ENCODE measurements at places on chromosomes 3 and 15.

- DNase-seq, result no peak
Measured at GRCh38 chr15:56045068-56045748, 51.8 kb upstream of the NEDD4 start.

DNA sequence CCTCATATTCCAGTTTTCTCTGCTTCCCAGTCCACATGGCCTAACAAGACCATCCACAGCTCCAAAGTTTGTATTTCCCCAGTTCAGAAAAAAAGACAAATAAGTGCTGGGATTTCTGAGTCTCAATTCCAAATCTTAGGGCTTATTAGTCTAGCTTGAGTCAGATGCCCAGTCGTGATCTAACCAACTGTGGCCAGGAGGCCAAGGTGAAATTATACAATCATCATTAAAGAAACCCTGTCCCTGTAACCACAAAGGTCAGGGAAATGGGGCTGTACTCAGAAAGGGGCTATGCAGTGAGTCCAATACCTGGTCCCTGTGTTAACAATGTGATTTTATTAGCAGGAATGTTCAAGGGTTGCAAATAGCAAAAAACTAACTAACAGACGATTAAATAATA, 40.5 kb upstream of the MITF start:
- DNase-seq, result no peak

GRCh38 chr15:24945711-24946110, 9.1 kb upstream of the SNRPN start:
- no peak for DNase-seq

DNA sequence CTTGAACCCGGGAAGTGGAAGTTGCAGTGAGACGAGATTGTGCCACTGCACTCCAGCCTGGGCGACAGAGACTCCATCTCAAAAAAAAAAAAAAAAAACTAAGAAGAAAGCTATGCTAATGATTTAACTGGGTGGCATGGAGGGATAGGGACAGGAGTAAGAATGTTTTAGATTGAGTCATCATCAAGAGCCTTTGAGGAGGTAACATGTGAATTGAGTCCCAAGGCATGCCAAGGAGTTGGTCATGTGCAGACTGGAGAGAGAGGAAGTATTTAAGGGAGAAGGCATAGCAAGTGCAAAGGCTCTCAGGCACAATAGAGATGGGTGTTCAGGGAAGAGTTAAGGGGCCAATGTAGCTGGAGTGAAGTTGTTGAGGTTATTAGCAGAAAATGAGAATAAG, 9.1 kb downstream of the BNC1 start:
- DNase-seq, result no peak

GRCh38 chr15:80028937-80029336, 30.5 kb upstream of the ZFAND6 start:
- no peak for DNase-seq

- no peak for DNase-seq
Measured at GRCh38 chr3:25854635-25855034, 64.7 kb downstream of the OXSM start.

DNA sequence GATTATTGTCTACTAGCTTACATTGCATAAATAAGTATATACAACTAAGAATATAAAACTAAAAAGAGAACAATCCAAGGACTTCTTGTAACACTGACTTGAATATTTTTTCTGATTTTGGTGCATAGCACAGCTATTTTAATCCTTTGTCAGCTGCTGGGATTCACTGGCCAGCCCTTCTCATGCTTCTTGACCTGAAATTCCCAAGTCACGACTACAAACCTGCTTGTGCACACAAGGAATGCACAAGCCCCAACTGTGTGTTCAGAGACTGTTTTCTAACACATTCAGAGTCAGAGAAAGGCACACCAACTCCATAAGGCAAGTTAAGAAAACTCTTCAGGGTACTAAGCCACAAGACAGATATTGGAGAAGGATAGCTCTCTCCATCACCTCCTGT, 80.9 kb downstream of the TNIK start:
- DNase-seq, result no peak

DNA sequence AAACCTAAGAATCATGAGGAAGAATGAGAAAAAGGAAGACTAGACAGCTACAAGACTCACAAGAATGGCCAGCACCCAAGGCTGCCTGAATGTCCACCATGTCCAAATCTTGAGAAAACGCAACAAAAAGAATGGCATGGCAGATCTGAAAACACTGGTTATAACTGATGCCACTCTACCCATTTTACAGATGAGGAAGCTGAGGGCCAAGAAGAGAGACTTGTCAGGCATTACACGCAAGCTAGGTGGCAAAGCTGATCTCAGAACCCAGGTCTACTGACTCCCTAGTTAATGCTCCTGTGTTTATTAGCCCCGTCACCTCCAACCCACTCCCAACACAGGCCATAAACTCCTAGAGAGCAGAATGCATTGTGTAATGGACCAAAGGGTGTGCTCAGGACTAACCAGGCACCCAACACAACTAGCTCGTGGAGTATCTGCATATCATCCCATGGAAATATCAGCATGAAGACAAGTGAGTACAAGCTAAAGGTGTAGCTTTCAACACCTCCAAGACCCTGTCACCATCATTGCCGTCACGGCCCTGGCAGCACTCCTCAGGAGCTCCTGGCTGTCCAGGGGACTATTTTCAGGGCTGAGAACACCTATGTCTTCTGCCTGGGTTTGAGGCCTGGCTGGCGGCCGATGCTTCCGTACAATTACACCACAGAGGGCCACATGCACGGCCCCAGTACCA, 111.7 kb downstream of the XXYLT1 start:
- no peak for DNase-seq

DNA sequence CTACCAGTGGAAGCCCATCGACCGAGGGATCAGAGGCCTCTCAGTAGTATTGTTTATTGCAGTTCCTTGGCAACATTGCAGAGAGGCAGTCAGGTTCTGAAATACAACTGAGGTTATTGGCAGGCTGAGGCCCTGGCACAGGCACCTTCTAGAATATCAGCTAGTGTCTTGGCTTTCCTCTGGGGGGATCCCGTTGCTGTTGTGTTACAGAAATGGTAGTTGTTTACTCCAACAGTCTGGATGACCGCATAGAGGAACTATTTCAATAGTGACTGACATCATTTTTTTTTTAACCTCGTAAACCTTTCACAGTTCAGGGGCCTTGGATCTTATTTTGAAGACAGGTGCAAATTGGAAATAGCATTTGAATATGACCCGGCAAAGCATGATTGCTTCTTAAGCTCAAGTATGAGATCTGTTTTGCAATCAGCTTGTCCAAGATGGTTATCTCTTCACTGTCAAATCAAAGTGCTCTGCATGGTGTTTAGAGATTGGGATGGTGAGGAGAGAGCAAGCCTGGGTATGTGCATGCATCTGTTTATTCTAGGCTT, 63.9 kb downstream of the PGPEP1L start:
- no peak for DNase-seq

GRCh38 chr15:62136911-62137865, 27.9 kb downstream of the C2CD4B start:
- DNase-seq, result no peak

DNA sequence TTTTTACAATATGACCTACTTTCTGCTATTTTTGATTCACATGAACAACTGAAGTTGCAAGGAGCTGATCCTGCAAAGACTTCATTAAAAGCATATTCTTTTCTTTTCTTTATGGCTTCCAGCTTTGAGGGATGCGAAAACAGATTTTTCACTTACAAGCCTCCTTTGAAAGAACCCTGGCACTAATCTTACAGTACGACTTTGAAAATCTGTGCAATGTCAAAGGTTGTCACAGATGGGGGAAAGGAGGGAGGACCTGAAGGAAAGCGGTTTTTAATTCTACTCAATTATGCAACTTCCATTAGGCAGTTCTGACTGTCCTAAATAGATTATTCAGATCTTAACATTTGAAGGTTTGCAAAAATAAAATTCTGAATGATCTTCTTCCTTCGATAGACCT, 130.5 kb downstream of the TNIK start:
- no peak for DNase-seq

DNA sequence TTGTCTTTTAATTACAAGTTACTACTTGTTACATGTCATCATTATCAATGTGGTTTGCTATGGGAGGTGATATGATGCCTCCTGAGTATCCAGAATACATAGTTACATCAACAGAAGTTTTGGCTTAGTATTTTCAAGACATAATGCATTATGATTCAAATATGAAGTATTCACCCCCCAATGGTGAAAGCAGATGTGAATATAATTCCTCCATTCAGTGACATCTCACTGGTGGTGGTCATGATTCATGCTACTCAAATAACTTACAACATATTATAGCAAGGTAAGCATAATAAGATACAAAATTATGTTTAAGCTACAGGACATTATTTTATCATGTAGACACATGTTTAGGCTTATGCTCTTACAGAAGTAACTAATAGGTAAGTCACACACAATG, 34.9 kb upstream of the TTBK2 start:
- DNase-seq, result no peak

- no peak for DNase-seq
Measured at GRCh38 chr15:101172501-101173071, 79.3 kb downstream of the CHSY1 start.

DNA sequence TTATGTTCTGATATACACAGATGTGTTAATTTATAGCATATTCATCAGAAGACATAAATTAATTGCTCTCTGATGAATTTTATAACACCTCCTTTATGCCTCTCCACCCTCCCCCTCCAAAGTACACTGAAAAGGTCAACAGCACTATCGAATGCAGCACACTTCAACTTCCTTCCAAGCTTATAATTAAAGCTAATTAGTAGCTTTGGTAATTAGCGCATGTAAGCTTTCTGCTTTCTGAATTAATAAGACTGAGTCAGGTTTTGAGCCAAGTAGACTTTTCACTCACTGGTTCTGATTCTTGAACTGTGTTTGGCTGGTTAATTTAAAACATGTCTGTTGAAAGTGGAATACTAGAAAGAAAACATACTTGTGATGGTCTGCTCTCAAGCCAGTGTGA, 760.8 kb upstream of the CFAP20DC start:
- no peak for DNase-seq

DNA sequence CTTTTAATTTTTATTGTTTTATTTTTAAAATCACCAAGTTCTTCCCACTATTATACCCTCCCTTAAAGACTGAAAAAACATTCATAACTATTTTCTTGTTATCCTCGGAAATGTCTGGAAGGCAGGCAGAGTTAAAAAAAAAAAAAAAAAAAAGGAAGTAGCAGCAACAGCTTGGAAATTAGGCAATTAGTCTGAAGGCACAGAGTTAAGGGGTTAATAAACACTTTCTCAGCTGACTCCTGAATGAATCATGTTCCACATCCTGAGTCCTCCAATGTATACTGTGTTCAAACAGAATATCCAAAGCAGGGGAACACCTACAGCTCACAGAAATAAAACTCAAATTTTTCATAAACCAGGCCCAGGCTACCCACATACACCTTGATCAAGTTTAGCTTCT, 5.8 kb downstream of the HEXA start:
- DNase-seq, result no peak

- no peak for DNase-seq
Measured at GRCh38 chr3:45123581-45124269, 22.5 kb downstream of the CDCP1 start.

DNA sequence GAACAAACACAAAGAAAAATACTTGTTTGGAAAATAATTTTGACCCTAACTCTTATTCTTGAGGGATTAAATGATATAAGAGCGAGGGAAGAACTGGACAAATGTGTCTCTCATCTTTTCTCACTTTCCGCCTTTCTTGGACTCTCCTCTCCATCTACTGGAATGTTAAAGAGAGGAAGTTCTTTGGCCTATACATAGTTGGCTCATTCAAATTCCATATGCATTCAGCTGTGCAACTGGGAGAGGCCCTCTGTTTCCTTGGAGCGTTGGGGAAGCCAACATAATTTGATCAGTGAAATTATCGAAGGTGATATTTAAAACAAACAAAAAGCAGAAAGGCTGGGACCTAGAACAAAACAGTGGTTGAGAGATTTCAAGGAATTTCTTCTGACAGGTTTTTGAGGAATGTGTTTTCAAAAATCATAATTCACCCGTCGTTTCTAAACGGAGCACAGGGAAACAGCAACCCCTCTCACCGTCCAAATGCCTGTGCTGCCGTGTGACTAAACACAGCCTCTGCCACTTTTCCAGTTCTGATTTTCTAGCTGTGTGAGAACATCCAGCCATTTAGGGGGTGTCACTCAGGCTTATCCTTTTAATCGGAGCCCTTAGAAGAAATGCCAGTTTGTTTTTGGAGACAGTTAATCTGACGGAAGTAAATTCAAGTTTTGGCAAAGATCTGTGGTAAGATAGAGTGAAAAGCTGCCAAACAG, 489.9 kb downstream of the SOX2 start:
- DNase-seq, result no peak

DNA sequence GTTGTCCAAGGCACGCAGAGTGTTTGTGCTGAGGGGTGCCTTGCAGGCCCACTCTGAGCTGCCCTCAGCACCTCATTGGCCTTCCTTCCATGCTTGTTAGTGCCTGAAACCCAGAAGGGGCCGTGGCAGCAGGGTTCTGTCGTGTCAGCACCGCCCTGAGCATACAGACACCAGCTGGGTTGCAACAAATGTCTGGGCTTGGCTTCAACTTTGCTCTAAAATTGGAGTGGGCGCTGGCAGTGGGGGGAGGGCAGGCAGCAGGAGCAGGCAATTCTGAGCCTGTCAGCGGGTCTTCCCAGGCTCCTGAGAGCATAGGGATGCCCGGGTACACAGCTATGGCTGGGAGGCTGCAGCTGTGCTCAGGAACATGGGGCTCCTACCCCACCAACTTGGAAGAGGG, 464.3 kb downstream of the EPHA3 start:
- DNase-seq, result no peak

DNA sequence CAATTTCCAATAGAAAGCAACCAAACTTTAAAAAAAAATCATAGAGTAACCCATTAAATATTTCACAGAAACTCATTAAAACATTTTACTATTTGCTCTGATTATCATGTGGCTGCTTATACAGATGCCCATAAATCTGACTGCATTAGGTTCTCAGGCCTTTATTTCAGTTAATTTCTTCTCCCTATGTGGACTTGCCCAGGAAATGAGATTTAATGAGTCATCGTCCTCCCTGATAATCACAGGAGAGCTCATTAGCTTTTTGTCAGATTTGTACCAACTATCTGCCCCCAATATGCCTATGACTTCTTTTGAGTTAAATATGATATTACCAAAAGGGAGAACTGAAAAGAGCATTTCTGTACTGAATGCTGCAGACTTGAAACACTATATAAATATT, 168.0 kb downstream of the FOXB1 start:
- no peak for DNase-seq

- DNase-seq, result no peak
Measured at GRCh38 chr3:127794402-127794801, 27.9 kb downstream of the MGLL start.

All from stimulated activated CD4-positive, alpha-beta T cell treated with anti-CD3 and anti-CD28 coated beads, Interleukin-12 subunit alpha, Interleukin-12 subunit beta, amount 100 ng/mL, for 24 hours (primary cell).